Dermis blood vessel endothelial cell (primary cell): ENCODE measurements at places on chromosomes 3 and 15. TPM values are rescaled to one million over a fixed set of nuclear protein-coding genes. Genes with fewer than 3 reads are reported as not detected.

GRCh38 chr3:69752241-69752640, 13.0 kb downstream of the MITF start:
- no peak for DNase-seq

GRCh38 chr3:186782542-186783057, 777 bp upstream of the EIF4A2 start:
- DNase-seq: no peak

DAPK2 gene
- total RNA-seq: 6.5 and 21.1 TPM in 2 replicates

GRCh38 chr3:66404197-66404596, 96.6 kb downstream of the LRIG1 start:
- no peak for DNase-seq

- no peak for DNase-seq
These were observed 404.8 kb downstream of the PTPRG start for GRCh38 chr3:61966200-61966599.

DNA sequence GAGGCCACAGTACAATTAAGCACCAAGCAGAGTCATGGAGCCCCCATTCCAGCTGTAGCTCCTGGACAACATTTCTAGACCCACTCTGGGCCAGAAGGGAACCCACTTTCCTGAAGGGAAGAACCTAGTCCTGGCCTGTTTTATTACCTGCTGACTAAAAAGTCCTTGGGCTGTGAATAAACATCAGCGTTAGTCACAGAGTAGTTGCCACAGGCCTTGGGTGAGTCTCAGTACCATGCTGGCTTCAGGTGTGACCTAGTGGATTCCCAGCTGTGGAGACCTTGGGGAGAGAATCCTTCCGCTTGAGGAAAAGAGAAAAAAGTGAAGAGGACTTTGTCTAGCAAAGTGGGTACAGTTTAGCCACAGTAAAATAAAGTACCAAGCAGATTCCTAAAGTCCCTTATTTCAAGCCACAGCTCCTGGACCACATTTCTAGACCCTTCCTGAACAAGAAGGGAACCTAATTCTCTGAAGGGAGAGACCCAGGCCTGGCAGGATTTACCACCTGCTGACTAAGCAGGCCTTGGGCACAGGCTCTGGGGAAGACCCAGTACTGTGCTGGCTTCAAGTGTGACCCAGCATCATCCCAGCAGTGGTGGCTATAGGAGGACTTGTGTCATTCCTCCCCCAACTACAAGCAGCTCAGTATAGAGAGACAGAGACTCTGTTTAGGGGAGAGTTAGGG, 118.3 kb upstream of the KCNH8 start:
- no peak for DNase-seq

DNA sequence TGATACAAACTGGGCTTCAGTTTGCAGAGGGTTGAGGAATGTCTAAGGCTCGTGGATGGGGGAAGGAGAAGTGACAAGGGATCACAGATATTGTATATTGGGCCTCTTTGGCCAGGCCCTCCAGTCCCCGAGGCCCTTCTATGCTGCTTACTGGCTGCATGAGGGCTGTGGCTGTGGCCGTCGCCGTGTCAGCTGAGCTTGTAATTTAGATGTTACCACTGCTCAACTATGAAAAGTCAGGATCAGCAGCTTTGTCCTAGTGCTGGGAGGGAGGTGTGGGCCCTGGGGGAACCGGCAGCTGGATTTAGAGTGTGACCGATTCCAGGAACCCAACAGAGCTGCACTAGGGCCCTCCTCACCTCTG, 51.6 kb downstream of the CACNA1D start:
- no peak for DNase-seq

UBAP1L gene
- 1.6 and 2.7 TPM in 2 replicates for total RNA-seq

- peak; percentile 48 for DNase-seq
These were observed 3.7 kb downstream of the IFT80 start for GRCh38 chr3:160395297-160395696.

IGSF11 gene
- total RNA-seq: 0.19 TPM in 1 of 2 replicates, not detected in the other

PTX3 gene
- total RNA-seq: 192 and 466 TPM in 2 replicates
